Effector memory CD8-positive, alpha-beta T cell (primary cell): ENCODE measurements at places on chromosomes 1 and 21.

DNA sequence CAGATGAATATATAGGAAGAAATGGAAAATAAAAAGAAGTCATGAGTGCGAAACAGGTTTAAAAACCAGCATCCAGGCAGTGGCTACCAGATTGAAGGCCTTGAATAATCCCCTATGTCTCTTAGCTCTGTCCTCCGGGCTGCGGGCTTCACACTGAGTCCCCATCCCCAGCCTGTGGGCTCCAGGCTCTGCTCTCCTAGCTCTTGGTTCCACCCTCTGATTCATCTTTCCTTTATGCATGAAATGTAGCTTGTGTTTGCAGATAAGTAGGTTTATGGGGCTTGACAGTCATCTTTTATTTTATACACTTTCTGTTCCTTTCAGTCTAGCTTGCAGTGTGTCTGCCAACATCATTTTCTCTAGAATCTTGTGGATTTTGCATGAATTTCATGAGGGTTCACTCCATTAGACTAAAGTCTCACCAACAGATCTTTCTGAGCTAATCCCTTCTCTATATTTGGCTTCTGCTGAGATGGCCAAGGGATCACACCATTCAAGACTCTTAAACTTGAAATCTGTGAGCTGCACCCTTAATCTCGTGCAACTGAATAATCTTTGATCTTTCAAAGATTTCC lies 174.5 kb downstream of the PLPPR4 start:
- DNase-seq = no peak

- no peak for DNase-seq
Measured at GRCh38 chr1:66395202-66396061, 138.5 kb upstream of the SGIP1 start.

- no peak for DNase-seq
Measured at GRCh38 chr1:66758241-66758755, 6.0 kb downstream of the DYNLT5 start.

- DNase-seq = no peak
Measured at GRCh38 chr1:42176902-42177519, 12.5 kb upstream of the GUCA2A start.

GRCh38 chr1:43644558-43644957 lies 5.4 kb upstream of the KDM4A start:
- DNase-seq = no peak

DNA sequence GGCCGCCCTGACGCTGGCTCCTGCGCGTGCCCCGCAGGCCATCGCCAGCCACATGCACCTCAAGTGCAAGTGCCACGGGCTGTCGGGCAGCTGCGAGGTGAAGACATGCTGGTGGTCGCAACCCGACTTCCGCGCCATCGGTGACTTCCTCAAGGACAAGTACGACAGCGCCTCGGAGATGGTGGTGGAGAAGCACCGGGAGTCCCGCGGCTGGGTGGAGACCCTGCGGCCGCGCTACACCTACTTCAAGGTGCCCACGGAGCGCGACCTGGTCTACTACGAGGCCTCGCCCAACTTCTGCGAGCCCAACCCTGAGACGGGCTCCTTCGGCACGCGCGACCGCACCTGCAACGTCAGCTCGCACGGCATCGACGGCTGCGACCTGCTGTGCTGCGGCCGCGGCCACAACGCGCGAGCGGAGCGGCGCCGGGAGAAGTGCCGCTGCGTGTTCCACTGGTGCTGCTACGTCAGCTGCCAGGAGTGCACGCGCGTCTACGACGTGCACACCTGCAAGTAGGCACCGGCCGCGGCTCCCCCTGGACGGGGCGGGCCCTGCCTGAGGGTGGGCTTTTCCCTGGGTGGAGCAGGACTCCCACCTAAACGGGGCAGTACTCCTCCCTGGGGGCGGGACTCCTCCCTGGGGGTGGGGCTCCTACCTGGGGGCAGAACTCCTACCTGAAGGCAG lies 23.4 kb upstream of the ARF1 start:
- peak; percentile 66 for DNase-seq

GRCh38 chr1:3003941-3004270 lies 17.4 kb upstream of the ACTRT2 start:
- no peak for DNase-seq

GRCh38 chr1:75797606-75798216 lies 1.0 kb downstream of the MSH4 start:
- DNase-seq = no peak

DNA sequence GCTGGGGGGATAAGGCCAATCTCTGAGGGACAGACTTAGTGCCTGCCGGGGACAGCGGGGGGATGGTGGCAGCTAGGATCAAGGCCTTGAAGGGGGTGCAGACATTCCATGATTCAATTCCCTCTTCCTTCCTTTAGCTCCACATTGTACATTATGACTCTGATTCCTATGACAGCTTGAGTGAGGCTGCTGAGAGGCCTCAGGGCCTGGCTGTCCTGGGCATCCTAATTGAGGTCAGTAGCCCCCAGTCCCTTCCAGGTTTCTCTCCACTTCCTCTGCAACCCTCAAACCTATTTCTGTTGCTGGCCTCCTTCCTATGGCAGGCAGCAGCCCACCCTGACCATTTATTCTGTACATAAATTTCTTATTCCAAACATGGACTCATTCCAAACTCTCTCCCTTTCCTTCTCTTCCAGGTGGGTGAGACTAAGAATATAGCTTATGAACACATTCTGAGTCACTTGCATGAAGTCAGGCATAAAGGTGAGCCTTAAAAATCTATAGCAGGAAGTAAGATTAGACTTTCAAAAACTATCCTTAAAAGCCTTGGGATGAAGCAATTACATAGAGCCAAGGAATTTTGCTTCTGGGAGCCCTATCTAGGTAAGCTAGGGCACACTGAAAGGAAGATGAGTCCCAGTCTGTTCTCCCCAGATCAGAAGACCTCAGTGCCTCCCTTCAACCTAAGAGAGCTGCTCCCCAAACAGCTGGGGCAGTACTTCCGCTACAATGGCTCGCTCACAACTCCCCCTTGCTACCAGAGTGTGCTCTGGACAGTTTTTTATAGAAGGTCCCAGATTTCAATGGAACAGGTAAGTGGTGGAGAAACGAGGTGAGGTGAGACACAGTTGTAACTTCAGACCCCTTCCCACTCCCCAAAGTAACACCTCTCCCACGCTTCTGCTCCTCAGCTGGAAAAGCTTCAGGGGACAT lies 5.1 kb downstream of the CA14 start:
- no peak for DNase-seq

GRCh38 chr1:231518485-231519034 lies 9.9 kb upstream of the TSNAX start:
- DNase-seq = no peak

DNA sequence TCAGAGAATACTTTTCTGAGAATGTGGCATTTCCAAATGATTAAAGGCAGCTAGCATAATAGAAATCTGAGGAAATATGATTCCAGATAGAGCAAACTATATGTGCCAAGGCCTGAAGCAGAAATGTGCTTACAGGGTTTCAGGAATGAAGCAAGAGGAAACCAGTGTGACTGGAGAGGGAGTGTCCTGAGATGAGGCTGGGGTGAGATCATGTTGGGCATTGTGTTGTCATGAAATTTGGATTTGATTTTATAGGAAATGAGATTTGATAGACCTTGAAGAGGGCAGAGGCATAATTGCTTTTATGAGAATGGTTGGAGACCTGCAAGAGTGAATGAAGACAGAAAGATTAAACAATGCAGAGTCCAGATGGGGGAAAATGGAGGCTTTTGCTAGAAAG lies 338.1 kb upstream of the SNX7 start:
- DNase-seq = no peak

DNA sequence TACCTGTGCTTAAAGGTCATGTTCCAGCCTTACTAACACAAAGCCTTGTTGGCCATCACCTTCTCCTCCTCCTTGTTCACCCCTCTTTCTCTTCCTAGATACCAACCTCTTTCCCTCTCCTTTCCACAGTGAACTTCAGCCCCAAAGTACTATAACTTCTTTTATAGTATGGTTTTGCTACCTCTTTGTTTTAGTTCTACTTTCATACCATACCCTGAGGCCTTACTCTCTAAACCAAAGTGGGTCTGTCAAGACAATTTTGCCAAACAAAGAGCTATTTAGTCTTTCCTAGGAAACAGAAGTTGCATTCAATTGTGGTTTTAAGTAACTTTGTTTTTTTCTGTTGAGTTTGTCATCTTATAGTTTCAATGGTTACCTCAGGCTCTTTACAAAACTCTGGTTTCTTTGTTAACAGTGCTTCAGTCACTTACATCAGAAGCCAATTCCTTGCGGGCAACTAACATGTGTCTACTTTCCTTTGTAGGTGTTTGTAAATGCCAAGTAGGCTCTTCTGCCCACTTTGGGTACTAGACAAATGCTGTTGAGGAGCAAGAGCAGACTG lies 623.9 kb upstream of the PKN2 start:
- DNase-seq = no peak

GRCh38 chr1:33634806-33635205 lies 162.4 kb downstream of the ZSCAN20 start:
- no peak for DNase-seq

- no peak for DNase-seq
Measured at GRCh38 chr1:25174730-25175612, 57.3 kb downstream of the SYF2 start.

GRCh38 chr1:155184835-155185782 lies 11.5 kb downstream of the TRIM46 start:
- no peak for DNase-seq

- DNase-seq = peak; percentile 15
Measured at GRCh38 chr1:231590453-231591198, 36.0 kb upstream of the DISC1 start.

DNA sequence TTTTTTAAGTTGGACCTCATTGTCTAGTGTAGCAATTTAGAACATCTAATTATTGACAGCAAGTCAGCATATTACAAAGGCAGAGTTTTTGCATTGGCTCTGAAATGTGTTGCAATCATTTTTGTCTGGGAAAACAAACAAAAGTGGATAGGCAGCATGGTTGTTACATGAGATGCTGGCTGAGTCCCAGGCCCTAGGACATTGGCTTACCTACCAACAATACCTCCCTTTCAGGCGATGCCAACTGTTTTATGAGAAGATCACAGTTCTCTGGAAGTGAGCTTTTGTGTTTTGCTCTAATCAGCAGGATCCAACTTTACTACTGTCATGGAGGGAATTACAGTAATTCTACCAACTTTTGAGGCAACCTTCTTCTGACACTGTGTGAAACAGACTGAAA lies 71.5 kb upstream of the CXADR start:
- no peak for DNase-seq

DNA sequence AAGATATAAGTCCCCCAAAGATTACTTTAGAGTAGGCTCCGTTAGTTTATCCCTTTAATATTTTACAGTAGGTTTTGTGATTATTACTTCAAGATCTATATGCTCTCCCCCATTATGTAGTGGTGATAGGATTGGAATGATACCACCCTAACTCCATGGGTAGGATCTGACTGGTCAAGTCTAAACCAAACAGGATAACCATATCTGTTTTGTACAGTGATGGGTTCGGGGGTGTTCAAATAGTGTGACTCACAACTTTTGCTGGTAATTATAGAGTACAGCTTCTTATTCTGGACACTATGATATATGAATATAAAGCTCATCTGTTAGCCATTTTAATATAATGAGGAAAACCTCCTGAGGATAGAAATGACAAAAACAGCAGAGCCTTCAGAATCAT lies 85.8 kb upstream of the GFI1 start:
- no peak for DNase-seq
